ENCODE measurements at places on chromosomes 6 and 20.
A peak's percentile ranks its signal among the peaks of the same experiment; 100 is the strongest.

GRCh38 chr6:85323435-85324040 lies 126.3 kb upstream of the NT5E start:
- DNase-seq, result peak; percentile 92

- no peak for DNase-seq
Measured at GRCh38 chr6:33708516-33709204, 2.8 kb downstream of the UQCC2 start.

DNA sequence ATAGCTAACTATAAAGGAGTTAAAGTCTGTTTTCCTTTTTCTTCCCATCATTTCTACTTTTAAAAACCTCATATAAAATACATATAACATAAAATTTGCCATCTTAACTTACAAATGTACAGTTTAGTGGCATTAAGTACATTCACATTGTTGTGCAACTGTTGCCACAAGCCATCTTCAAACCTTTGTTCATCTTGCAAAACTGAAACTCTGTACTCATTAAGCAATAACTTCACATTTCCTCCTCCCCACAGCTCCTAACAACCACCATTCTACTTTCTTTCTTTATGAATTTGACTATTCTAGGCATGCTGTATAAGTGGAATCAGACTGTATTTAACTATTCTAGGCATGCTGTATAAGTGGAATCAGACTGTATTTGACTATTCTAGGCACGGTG lies 4.5 kb downstream of the CCDC170 start:
- DNase-seq, result no peak

- no peak for DNase-seq
Measured at GRCh38 chr6:99846006-99846405, 148.0 kb downstream of the MCHR2 start.

GRCh38 chr6:142756215-142756630 lies 188.8 kb downstream of the HIVEP2 start:
- no peak for DNase-seq

DNA sequence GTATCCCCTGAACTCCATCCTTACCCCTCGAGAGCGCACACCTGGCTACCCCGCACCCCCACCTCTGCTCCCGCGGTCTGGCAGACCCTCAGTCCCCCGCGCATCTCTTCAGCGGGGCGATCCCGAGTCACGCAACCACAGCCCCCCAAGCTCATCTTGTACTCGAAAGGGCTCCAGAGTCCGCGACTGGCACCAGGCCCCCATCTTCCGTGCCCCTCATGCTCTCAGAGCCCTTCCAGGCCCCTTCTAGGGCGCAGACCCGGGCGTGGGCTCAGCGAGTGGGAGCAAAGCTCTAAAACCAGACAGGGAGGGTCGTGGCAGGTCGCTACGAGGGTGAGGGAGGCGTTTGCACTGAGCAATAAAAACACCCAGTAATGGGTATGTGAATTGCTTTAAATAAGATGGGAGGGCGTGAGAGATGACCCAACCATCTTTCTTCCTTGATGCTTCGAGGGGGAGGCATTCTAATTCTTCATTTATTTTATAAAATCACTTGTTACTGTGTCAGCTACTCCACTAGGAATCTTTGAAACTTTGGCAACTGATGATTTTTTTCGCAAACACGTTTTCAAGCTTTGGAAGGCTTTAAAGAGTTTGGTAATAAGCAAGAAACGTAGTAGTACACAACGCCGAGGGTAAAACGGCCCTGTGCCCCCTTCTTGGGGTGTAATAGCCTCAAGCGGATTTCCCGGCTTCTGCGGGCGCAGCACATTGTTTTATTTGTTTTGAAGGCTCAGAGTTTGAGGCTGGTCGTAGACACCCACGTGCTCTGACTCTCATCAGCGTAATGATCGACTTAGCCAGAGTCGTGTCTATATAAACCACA lies 42.6 kb upstream of the SUPT3H start:
- DNase-seq, result no peak

GRCh38 chr6:148509800-148510581 lies 167.4 kb downstream of the SASH1 start:
- DNase-seq, result no peak

- no peak for DNase-seq
Measured at GRCh38 chr6:49934770-49935169, 29.2 kb downstream of the DEFB114 start.
